ENCODE measurements at places on chromosomes 13 and 19.

DNA sequence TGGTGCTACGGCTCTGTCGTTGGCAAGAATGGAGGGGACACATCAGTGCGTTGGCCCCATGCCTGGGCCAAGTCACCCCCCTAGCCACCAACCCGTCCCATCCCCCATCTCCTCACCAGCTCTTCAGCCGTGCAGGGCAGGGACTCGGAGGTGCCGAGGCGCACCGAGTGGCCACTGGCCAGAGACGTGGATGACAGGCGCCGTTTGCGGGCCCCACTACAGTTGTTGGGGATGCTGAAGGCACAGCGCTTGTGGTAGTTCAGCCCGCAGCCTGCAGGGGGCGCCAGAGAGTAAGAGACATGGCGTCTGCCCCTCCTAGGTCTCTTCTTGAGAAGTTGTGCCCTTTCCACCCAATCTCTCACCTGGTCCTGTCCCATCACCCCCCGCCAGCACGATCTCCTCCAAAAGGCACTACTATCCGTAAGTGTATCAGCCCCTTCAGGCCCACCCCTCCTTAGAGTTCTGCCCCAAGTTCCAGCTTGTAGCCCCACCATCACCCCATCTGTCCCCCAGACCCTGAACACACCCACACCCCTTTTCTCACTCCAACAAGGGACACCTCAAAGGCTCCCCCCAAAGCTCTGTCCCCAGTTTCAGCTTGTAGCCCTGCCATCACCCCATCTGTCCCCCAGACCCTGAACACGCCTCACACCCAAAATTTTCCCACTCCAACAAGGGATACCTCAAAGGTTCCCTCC, 12.4 kb downstream of the PRKD2 start:
- peak; percentile 84 for DNase-seq

DNA sequence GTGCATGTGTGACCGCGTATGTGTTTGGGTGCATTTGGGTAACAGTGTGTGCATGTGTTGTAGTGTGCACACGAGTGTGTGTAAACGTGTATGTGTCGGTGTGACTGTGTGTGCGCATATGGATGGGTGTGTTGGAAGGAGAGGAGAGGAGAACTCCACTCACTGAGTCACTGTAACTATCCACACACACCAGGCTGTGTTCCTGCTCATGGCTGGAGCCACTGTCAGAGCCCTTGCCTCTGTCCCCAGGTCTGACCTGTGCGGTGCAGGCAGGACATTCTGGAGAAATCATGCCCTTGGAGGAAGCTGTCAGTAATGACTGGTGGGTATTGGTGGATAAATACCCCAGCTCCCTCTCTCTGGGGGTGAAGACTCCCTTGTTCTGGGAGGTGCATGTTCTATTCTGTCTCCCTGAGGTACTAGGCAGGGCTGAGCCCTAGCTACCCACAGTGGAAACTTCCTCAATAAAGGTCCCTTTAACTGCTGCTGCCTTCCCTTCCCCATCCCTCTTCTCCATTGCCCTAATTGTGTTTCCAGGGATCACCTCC, 48.4 kb downstream of the CYP4F22 start:
- DNase-seq, result no peak

DNA sequence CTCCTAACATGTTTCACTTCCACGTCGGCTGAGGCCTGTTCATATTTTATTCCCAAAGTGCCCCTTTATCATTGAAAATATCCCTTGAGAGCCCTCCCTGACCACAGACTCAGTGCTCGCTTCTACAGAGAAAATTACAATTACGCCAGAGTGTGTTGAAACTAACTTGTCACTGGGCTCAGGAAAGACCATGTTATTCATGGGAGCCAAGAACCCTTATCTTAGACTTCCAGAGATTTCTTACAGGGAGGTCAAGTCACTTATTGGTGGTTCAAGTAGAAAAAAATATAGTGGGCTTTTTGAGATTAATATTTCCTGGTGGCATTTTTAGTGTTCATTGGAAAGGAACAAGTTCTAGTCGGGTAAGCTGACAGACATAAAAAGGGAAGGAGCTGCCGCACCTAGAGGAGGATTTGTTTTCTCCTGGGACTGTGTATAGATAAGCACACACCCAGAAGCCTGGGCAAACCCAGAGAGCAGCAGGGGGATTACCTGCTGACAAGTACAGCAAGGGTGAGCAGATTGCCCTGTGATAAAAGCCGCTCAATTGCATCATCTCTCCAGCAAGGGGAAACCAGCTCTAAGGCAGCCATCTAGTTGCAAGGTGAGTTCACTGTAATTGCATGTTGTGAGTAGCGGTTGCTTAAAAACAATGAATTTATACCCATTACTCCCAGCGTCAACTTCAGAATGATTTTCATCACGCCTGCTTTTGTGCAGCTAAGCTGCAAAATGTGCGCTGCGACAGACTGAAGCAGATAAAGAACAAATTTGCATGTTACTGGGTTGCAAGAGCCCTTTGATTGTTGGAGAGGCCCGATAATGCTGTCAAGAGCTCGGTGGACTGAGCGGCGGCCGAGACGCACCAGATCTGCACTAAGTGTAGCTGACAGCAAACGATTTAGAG, 46.2 kb downstream of the DCT start:
- peak; percentile 52 for DNase-seq

DNA sequence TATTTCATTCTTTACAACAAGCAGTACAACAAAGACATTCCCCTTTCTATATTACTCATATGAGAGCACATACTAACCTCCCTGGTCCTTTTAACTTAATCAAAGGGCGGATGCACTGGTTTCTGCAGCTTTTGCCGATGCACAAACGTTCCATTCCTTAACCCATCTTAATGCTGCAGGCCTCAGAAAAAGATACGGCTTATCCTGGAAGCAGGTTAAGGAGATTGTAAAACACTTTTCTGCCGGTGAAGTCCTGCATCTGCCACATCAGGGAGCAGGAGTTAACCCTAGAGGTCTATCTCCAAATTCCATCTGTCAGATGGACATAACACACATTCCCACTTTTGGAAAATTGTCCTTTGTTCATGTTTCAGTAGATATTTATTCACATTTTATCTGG, 11.5 kb upstream of the ZNF814 start:
- no peak for DNase-seq

GRCh38 chr13:100714478-100714877, 39.9 kb upstream of the TMTC4 start:
- DNase-seq, result no peak

DNA sequence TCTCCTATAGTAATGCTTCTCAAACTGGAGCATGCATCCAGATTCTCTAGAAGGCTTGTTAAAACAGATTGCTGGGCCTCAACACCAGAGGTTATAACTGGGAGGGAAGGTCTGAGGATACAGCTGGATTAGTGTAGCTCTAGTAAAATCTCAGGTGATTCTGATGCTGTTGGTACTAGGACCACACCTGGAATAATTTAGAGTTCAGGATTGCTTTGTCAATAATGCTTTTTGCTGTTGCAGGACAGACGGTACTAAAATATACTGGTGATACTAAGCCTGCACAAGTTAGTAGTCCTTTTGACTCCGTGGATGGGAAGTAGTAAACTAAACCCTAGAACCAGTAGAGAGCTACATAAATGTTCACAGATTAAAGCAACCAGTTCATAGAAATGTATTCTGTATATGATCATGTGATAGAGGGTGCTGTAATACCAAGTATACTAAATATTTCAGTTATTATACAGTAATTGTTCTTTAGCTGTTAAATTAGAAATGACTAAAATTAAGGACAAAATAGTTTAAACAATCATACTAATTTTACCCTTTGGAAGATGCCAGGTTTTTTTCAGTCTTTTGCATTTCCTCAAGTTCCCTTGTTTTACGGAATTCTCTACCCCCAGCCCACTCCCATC, 258.2 kb upstream of the STARD13 start:
- DNase-seq, result no peak

DNA sequence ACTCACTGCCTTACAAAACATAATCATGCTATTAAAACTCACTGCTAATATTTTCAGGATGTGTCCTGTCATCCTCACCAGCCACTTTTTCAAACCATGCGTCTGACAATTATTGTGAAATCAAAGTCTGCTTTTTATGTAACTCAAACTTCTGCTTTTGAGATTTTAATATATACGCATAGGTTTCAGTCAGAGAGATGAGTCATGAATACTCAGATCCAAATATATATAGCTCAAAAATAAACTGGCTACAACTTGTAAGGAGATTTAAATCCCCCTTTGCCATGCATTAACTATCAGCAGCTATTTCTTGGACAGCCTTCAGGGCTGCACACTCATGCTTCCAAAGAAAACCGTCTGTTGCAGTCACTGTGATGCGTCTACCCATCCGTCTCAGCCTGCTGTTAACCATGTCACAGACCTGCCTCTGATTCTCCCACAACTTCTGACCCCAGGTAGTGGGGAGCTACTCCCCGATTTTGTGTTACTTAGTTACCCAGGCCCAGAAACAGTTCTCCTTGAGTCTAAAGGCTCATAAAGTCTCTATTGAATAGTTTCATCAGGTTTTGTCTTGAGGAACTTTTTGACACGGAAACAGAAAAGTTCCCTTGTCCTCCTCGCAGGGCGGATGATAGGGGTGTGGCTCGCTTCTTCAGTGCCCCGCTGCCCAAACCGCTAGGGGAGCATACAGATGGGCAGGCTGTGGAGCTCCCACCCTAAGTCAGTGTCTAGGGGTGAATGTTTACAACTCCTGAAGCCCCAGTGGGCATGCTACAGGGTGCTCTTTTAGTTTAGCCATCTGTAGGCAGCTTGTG, 33.8 kb upstream of the SGCG start:
- no peak for DNase-seq

- DNase-seq, result no peak
These were observed 472.1 kb downstream of the FOXO1 start for GRCh38 chr13:40194224-40194806.

- DNase-seq, result no peak
These were observed 1893.2 kb downstream of the PCDH9 start for GRCh38 chr13:65336916-65337315.

DNA sequence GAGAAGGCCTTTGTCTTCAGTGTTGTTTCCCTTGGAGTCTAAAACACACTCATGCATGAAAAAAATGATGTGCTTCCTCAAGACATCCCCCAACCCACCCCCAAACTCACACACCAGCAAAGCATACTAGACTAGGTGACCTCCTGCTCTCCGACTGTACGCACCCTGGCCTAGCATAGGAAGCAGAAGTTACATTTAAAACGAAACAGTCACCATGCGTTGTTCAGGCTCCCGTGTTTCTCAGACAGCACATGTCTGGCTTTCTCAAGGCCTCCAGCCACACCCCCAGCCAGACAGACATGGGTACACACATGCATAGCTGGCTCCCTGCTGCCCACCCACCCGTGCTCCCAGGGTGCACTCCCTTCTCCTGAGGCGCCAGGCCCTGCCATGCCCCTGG, 28.7 kb upstream of the C1QTNF9 start:
- DNase-seq, result no peak

DNA sequence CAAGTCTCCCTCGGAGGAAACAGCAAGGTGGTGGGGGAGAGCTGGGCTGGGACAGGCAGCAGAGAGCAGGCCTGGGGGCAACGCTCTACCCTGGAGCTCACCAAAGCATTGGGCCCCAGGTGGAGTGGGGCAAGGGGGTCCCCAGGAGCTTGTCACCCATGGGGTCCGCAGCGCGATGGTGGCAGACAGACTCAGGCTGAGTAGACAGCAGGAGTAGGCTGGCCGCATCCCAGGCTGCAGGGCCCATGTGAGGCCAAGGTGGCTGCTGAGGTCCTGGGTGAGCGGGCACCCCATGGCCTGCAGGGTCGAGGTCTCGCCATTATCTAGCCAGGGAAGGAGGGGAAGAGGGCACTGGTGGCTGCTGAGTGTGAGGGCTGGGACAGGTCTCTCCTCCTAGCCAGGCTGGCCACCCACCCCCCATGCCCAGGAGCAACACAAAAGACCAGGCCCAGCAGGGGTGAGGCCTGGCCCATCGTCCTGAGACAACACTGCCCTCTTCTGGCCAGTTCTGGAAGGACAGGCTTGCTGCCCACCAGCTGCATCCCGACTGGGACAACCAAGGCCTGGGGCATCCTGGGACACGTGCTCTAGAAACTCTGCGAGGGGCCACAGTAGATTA, 33.1 kb downstream of the CEBPG start:
- DNase-seq, result peak; percentile 73

DNA sequence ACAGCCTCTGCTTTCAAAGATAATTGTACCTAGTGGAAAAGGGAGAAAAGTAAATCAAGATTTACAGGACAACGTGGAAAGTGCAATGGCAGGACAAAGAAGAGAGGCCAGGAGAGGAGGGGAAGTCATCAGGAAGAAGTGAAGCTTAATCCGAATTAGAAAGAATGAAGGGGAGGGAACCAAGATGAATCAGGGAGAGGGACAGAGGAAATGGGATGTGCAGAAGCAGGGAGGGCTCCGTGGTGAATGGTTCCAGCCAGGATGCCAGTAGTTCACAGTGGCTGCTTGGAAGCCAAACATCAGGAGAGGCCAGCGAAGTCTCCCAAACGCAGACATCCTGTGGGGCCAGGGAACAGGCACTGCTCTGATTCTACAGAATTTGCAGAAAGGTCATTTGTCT, 144.4 kb downstream of the LIG4 start:
- DNase-seq, result no peak

DNA sequence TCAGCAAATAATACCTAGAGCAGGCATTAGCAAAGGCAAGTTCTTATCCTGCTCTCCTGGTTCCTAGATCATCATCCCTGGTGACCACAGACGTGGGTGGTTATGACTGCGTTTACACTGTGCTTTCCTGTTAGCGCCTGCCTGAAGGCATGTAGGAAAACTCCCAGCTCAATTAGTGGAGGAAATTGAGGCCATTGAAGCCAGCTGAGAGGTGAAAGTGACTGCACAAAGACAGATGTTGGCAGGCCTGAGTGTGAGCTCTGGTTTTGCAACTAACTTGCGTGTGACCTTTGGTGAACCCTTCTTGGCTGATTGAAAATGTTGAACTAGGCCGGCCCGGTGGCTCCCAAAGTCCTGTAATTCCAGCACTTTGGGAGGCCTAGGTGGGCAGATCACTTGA, 17.5 kb upstream of the NWD1 start:
- DNase-seq, result no peak

GRCh38 chr13:105345730-105346129, 1189.7 kb downstream of the EFNB2 start:
- DNase-seq, result no peak

DNA sequence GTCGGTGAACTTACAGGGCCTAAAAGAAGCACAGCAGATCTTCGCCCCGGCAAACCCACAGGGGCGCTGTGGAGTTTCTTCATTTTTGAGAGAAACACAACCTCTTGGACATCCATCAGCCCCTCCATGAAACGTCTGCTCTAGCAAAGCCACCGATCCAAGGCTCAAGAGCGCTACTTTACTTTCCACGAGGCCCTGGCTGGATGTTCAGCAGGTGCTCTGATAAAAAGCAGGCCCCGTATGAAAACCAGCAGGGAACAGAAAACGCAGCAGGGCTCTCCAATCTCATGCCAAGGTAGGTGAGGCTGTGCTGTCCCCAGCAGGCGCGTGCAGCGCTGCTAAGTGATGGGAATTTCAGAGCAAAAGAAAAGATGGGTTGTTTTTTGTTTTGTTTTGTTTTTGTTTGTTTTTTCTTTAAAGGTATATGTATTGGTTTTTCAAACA, 86.7 kb downstream of the IRS2 start:
- DNase-seq, result no peak

DNA sequence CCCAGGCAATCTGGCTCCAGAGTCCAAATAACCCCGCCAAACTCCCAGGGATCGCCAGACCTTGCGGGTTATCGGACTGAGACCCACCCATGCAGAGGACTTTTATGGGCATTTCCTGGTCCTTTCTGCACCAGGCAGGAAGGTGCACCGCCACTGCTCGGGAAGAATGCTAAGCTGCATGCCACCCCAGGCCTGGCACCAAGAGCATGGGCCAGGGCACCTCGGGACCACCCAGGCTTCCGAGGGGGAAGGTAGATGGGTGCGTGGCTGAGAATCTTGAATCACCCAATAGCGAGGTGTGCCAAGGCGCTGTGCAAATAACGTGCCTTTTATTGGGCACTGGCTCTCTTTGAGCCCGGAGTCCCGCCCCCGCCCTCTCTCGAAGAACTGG, 422 bp upstream of the ZNF575 start:
- DNase-seq, result no peak

- peak; percentile 57 for DNase-seq
These were observed 943 bp downstream of the SLAIN1 start for GRCh38 chr13:77698201-77699058.
